ENCODE measurements at places on chromosomes 4 and X. TPM values are rescaled to one million over a fixed set of nuclear protein-coding genes. Genes with fewer than 3 reads are reported as not detected.

The STAP1 gene
- total RNA-seq = not detected

The NDNF gene
- not detected for total RNA-seq

The GPM6B gene
- 102 TPM for total RNA-seq

The JADE1 gene
- total RNA-seq = 17.5 TPM

DNA sequence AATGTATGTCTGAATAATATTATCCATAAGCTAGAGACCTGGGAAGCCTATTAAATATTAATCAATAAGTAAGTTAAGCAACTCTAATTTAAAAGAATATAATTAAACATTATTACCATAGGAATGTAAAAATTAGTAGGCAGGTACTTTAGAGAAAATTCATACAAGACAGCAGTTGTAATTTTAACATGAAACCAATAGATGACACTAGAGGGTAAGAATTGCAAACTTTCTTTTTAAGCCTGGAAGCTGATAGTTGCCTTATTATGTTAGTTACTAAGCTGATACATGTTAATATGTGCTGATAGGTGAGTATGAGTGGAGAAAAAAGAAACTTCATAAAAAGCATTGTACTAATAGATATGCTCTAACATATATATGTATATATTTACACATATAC, 1157.4 kb downstream of the FAM133A start:
- peak; percentile 1 for DNase-seq

GRCh38 chrX:9351126-9351525, 113.7 kb upstream of the TBL1X start:
- no peak for DNase-seq

GRCh38 chr4:80608281-80608980, 272.9 kb downstream of the CFAP299 start:
- DNase-seq = peak; percentile 8

GRCh38 chrX:151396042-151396824, 773 bp upstream of the VMA21 start:
- DNase-seq = peak; percentile 91

DNA sequence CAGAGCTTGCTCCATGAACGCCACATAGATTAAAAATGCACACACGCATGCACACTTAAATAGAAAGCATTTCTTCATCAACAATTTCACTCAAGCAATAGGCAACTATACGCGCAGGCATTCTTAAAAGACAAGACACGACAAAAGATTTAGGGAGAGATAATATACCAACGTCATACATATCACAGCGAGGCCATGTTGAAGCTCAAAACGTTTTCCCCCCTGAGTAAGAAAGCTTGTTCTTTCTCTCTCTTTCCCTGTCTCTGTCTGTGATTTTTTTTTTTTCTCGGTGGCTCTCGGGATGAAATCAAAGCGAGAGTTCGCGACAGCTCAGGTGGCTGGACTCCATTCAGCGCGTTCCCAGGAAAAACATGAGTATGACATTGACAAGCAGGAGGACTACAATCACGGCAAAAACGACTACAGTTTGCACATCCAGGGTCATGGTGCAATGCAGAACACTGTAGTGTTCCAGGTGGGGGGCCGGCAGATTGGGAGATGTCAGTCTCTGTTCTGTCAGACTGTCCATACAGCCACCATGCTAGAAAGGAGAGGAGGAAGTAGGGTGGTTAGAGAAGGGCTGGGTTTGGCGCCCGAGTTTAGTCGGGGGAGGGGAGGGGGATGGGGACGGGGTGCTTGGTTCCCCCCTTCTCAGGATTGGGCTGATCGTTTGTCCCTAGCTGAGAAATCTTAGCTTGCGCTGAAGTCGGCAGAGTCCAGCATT, 30.7 kb downstream of the ARHGEF9 start:
- DNase-seq = peak; percentile 15

- DNase-seq = no peak
Observed at GRCh38 chrX:6227935-6228334, 732 bp downstream of the NLGN4X start.

GRCh38 chr4:166842795-166843261, 391.5 kb downstream of the SPOCK3 start:
- no peak for DNase-seq

DNA sequence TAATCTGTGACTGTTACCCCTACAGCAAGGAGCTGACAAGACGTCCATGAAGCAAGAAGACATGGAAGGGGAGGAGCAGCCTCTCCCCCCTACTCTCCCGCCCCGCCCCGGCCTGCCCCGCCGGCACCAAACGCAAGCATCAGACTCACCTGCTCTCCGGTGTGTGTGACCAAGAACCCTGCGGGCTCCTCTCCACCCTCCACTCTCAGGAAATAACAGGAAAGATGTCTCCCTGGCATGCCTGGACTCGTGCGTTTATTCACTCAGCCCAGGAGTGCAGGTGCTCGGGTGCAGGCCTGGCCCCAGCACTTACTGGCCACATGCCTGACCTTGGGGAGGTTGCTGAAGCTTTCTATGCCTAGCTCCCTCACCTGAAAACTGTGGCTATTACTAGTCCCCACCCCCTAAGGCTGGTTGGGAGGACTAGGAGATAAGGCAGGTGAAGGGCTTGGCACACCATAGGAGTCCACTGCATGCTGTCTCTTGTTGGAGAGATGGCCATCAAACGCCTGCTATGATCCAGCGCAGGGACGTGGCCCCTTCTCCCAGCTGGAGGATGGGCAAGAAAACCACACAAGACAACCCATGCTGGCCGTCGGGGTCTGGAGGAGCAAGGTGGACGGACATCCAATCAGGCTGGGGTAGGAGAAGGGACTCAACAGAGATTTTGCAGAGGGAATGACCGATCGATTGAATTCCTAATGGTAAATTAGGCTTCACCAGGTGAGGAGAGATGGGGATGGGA, 34.9 kb upstream of the CLDN24 start:
- no peak for DNase-seq

DNA sequence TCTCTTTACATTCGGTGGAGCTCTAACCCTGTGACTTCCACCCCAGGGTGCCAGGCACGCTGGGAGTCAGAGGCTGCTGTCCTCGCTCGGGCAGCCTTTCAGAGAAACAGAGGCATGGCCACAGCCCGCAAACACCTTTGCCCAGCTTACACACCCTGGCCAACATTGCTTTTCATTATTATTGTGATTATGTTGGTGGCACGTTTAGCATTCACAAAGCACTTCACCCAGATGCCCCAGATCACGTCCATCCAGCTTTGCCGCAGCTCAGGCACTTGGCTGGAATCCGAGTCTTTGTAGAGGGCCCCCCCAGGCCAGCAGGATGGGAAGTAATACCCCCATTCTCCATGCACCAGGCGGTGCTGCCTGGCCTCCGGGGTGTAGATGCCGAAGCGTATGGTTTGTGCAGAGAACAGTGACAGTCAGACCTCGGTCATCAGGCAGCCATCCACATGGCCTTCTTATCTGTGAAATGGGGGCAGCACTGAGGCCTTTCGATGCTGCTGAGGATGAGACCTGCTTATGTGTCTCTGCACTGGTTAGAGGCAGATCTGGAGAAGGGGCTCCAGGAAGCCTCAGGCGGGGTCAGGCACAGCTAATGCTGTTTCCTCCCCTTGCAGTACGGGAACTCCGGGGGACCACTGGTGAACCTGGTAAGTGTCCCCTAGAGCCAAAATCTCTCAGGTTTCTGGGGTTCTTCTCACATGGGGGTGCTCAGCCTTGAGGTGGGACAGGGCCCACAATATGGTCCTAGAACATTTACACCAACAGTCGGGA, 22.3 kb downstream of the HTRA3 start:
- DNase-seq = no peak

DNA sequence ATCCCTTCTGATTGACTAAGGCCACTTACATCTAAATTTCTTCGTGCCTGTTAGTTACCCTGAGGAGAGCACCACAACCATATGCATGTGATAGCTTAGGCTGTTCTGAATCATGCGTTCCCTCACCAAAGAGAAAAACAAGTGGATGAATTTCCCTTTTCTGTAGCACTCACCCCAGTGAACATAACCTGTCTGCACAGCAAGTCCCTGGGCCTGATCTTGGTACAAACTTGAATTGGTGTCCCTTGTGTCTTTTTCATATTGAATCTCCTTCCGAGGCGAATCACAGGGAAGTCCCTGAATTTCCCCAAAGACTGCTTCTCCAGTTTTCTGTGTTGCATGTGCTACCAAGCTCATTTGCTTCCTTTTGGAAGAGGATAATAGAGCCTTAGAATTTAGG, 100.4 kb downstream of the KLHL8 start:
- DNase-seq = no peak

DNA sequence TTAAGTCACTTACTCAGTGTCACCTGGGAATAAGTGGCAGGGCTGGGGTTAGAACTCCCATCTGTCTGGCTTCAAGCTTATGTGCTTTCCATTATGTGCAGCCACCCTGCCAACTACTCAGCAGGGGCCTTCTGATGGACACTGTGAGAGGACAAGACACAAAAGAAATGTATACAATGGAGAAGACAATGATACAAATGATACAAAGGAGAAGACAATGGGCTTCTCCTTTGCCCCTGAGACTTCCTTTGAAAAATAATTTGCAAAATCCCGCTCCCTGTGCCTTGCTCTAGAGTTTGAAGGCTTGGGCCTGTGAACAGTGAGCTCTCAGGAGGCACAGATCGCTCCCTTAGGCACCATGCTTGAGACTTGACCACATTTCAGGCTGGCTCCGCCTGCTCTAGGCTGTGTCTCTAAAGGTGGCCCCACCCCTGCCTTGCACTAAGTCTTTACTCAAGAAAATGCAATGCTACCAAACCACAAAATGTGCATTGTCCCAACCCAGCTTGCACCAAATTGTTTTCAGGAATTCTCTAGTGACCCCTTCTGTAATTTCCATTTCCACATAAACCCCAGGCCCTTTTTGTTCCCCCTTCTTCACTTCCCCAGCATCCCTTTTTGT, 27.1 kb upstream of the STX18 start:
- DNase-seq = no peak

DNA sequence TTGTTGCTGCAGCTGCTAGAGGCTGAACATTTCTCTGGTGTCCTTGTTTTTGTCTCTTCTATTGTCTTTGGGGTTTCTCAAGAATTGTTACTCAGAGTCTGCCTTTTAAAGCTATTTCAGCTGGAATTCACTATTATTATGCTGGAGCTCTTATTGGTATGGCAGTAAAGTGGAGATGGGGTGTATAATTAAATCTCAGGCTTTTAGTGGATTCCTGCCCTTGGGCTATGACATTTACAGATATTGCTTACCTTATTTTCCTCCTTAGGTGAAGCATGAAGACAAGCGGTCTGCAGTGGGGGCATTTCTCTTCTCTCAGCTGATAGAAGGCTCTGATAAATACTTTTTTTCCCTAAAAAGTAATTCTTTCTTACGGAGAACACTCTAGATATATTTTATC, 1656.6 kb upstream of the IGFBP7 start:
- DNase-seq = no peak

GRCh38 chr4:126445596-126445995, 1130.8 kb downstream of the FAT4 start:
- DNase-seq = peak; percentile 40

- DNase-seq = no peak
Observed at GRCh38 chr4:79402332-79402851, 5.6 kb downstream of the GK2 start.
